ENCODE measurements at places on chromosomes 4 and X.
A peak's percentile ranks its signal among the peaks of the same experiment; 100 is the strongest.

GRCh38 chr4:60400593-60400992 lies 799.5 kb upstream of the ADGRL3 start:
- no peak overlapping the region for H3K27ac ChIP-seq
- no peaks in the 10 kb centered on the region for H3K36me3 ChIP-seq
- no peak overlapping the region for H3K4me3 ChIP-seq
- H3K27me3 ChIP-seq: no peaks in the 10 kb centered on the region
- no peaks in the 10 kb centered on the region for H3K4me1 ChIP-seq
- DNase-seq: no peak

GRCh38 chr4:6892190-6892908 lies 17.3 kb upstream of the TBC1D14 start:
- no peak overlapping the region for H3K4me3 ChIP-seq
- H3K36me3 ChIP-seq: no peaks in the 10 kb centered on the region
- no peak overlapping the region for H3K27ac ChIP-seq
- DNase-seq: peak; percentile 69
- peaks cover 22% of the 10 kb centered on the region for H3K4me1 ChIP-seq
- no peaks in the 10 kb centered on the region for H3K27me3 ChIP-seq

- H3K27me3 ChIP-seq: no peaks in the 10 kb centered on the region
- no peaks in the 10 kb centered on the region for H3K36me3 ChIP-seq
- H3K4me3 ChIP-seq: no peak overlapping the region
- H3K27ac ChIP-seq: no peak overlapping the region
- DNase-seq: no peak
These were observed 260.5 kb upstream of the DDX53 start for GRCh38 chrX:22739276-22739675.

DNA sequence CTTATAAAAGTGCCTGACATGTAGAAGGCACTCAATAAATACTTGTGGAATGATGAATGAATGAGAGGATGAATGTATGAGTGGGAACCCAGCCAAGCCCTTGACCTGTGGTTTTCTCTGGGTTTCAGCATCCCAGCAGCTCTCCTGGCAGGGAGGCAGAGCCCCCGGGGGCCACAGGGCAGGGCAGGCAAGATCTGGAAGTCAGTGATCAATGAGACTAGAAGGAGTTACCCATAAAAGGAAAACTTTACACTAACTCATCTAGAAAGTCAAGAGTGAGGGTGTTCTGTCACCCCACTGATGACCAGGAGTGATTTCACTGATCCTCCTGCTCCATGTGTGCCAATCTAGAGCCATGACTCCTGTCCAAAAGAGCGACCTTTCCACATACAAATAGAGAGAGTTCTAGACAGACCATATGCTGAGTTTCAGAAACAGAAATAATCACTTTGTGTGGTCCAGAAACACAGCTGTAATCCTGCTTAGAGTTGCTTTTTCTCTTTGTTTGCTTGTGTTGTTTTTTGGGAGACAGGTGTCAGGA lies 37.4 kb downstream of the MGARP start:
- H3K27me3 ChIP-seq: no peaks in the 10 kb centered on the region
- H3K4me3 ChIP-seq: no peak overlapping the region
- H3K27ac ChIP-seq: no peak overlapping the region
- no peak for DNase-seq
- no peaks in the 10 kb centered on the region for H3K36me3 ChIP-seq

GRCh38 chr4:38605181-38605752 lies 58.7 kb upstream of the KLF3 start:
- H3K4me1 ChIP-seq: peaks cover 12% of the 10 kb centered on the region
- H3K36me3 ChIP-seq: no peaks in the 10 kb centered on the region
- H3K27ac ChIP-seq: no peak overlapping the region
- DNase-seq: no peak
- no peaks in the 10 kb centered on the region for H3K27me3 ChIP-seq

Measured in muscle of leg (tissue), 16 donors.